Cardiac muscle cell (in vitro differentiated cells and primary cell): ENCODE measurements at places on chromosomes 1 and 21.

DNA sequence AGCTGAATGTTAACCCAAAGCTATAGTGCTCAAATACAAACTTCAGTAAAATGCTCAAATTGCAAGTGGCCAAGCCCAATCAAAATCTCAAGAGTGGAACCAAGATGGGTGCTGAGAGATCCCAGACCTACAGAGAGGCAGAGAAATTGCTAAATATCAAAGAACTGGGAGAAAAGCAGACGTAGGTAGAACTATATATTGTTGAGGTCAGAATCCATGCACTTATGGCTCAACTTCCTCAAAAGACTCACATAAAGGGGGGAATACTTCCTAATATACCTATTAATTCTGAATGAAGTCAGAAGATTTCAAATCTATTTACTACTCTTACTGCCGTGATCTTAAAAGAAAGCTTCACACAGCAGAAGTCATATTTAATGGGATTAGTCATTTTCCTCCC lies 65.2 kb downstream of the PUM1 start:
- no peak for DNase-seq

DNA sequence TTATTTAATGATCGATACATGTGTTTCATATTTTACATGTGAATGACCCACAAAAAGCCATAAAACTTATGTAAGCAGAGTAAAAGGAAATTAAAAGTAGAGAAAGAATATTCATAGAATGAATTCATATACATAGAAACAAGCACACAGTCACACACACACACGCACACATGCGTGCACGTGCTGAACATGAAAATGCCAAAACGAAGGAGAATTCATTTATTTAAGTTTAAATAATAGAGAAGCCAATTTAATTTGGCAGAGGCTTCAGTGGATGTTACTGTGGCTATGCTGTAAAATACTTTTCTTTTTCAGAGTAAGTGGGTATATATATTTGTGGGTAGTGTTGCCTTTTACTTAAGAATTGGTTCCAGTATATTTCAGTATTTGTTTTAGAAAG lies 145.0 kb upstream of the C21orf91 start:
- DNase-seq = no peak

DNA sequence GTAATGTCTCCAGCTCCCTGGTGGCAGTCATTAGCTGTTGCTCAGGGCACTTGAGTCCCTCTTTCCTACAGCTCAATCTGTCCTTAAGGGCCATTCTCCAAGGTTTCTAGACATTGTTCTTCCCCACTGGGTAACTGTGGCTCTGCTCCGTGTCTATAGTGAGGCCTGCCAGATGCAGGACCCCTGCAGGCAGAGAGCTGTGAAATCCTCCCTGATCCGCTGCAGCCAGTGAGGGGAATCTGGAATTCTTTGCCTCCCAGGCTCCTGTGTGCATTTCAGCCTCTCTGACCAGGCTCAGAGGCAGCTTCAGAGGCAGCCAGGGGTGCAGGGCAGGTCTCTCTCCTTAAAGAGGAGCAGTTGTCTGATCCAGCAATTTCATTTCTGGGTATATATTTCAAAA lies 14.4 kb upstream of the IGSF21 start:
- no peak for DNase-seq

DNA sequence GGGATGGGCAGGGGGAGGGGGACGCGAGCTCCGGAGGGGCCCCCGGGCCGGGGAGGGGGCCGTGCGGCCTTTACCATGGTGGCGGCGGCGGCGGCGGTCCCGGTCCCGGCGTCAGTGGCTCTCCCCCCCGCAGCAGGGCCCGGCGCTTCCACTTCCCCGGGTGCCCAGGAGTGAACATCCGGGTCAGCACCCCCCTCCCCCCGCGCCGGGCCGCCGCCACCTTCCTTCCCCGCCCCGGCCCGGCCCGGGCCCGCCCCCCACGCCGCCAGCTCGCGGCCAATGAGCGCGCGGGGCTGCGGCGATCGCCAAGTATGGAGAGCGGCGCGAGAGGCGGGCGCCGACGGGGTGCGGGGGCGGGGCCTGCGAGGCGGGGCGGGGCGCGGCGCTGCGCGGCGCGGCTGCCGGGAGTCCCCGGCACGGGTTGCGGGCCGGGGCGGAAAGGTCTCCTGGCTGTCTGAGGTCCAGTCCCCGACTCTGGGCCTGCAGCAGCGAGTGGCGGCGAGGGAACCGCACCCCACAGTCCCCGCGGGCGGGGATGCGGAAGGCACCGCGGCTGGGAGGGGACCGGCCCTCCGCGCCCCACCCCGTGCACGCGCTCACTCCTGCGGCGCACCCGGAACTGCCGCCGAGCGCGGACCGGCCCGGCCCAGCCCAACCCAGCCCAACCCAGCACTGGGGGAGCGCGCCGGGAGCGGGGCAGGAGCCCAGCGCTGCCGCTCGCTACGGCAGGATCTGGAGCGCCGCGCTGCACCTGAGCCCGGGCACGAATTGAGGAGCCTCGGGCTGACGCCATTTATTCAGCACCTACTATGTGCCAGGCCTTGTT lies at the start of gene CAPZB:
CAPZB (minus strand) TSS at position 178 of the 826 bp plus-strand sequence; CDS start at position 77, 101 bp downstream.
- DNase-seq = peak; percentile 96

DNA sequence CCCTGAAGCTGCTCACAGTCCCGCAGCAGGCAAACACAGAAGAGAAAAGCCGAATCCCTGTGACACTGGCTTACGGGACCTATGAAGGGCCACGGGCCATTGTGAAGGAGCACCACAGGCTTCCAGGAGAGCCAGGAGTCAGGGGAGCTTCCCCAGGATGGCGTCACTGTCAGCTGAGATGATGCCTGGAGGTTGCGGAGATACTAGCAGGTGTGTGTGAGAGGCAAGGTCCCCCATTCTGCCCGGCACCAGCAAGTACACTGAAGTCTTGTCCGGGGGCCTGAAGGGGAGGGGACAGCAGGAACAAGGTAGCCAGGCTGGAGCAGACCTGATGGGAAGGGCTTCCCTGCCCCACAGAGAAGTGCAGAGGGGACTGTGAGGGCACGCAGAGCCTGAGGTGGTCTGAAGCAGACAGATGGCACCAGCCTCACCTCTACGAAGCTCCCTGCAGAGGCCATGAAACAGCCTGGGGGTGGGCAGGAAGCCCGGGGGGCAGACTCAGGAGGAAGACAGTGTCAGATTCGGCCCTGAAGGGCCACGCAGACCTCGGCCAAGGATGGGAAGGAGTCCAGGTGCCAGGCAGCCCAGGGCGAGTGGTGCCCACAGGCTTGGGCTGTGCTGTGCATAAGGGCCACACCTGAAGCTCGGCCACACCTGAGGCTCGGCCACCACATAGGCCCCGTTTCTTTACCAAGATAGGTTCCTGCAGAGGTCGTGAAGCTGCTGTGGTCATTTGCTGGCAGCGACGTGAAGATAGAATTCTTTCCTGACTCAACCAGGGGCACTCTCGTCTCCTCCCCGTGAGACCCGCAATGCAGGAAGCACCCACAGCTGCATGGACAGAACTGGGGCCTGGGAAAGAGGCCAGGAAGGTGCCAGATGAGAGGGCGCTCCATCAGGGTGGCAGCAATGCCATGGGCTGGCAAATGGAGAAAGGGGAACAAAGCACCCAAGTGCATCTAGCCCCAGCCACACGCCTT lies 10.1 kb downstream of the TCP10L start:
- DNase-seq = no peak

- no peak for DNase-seq
These were observed 9.7 kb downstream of the BRDT start for GRCh38 chr1:91958926-91959325.

GRCh38 chr21:24289539-24289938 lies 1317.7 kb downstream of the MRPL39 start:
- no peak for DNase-seq

GRCh38 chr1:10789803-10790702 lies 6.4 kb downstream of the CASZ1 start:
- DNase-seq = no peak

DNA sequence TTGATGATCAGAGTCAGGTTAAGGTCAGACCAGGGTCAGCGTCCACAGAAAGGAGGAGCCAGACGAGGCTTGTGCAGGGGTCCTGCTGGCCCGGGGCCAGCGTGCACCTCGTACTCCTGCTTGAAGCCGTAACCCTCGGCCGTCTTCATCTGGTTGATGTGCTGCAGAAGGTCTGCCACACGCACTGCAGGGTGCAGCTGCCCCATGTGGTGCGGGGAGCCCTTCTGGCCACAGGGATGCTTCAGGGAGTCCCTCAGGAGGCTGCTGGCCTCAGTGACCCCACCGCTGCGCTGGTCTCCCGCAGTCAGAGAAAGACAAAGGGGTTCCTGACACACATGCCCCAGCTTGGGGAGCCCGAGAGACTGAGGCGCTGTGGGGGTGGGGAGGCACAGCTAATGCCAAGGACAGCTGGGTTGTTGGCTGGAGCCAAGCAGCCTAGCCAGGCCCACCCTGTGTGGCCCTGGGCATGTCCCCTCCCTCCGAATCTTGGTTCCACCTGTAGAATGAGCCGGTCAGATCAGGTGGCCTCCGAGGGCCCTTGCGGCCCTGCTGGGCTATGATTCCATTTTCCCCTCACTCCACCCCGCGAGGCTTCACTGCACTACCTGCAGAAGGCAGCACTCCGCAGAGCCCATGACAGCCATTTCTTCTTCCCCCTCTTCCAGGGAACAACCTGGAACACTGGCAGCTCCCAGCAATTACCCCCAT lies 251.9 kb downstream of the PTPRU start:
- DNase-seq = no peak

DNA sequence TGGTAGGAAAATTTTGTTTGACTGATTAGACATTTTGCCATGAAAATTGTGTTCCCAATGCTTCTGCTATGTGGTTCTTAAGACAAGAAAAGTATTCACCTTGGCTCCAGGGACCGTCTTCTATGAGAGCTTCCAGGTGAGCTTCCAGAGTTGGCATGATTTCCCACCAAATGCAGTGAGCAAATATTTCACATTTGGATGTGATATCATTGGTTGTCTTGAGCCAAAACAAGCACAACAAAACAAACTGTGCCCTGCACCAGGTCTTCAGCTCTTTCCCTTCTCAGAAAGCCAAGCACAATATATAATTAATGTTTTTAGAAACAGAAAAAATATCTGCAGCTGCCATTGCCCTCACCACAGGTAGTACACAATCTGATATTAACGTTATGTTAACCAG lies 1009.0 kb downstream of the PLA2G4A start:
- no peak for DNase-seq
